H4 (cell line): ENCODE measurements at places on chromosomes 13 and 19.
A peak's percentile ranks its signal among the peaks of the same experiment; 100 is the strongest.

- no peak for DNase-seq
These were observed 134.0 kb downstream of the COG6 start for GRCh38 chr13:39789451-39789850.

- DNase-seq: no peak
These were observed 68.9 kb downstream of the FREM2 start for GRCh38 chr13:38755793-38756192.

- DNase-seq: no peak
These were observed 4.6 kb upstream of the ERVK3-1 start for GRCh38 chr19:58300620-58301019.

DNA sequence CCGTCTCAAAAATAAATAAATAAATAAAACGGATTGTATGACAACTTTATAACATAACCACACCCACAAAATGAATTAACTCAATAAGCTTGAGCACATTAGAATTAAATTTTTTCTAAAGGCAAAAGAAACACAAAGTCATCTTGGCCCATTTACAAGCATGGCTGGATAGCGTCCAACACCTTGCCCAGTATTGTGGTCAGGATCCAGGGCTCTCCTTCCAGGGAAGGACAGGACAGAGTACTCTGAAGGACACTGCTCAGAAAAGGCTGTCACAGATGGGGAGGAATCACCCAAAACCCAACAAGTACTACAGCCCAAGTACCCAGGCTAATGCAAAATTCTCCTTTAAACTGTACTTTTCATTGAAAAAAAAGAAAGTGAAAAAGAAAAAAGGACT is 27.1 kb downstream of the SUGP2 start:
- no peak for DNase-seq

DNA sequence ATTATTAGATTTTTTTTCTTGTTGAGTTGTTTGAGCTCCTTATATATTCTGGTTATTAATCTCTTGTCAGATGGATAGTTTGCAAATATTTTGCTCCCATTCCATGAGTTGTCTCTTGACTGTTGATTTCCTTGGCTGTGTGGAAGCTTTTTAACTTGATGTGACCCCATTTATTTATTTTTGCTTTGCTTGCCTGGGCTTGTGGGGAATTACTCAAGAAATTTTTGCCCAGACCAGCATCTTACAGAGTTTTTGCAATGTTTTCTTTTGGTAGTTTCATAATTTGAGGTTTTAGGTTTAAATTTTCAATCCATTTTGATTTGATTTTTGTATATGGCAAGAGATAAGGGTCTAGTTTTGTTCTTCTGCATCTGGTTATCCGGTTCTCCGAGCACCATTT is 124.7 kb downstream of the PCCA start:
- DNase-seq: no peak

DNA sequence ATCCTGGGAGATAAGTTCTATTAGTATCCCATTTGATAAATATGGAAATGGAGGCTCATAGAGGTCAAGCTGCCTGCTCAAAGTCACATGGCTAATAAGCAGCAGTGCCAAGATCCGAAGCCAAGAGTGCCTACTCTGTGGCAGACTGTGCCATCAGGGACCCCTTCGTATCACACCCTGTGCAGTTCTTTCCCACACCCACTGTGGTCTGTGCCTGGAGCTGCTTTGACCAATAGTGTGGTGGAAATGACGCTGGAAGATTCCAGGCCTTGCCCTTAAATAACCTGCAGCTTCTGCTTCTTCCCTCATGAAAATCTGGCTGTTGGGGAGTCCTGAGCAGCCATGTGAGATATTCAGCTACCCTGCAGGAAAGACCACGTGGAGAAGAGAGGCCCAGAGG is 10.1 kb downstream of the OPA3 start:
- no peak for DNase-seq

DNA sequence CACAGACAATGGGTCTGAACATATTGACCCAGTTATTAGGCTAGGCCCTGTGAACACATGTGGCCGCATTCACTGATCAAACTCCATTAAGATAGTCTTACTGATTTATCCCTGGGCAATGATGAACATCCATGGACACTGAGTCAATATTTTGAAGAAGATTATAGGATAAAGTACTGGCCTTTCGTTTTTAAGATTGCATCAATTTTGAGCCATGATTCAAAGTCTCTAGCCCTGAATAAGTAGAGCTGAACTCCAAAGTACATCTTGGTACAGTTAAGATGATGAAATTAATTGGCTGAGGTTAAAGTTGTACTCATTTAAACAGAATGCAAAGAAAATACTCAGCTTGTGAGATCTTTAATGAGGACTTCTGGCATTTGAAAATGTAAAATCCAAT is 1581.9 kb downstream of the EFNB2 start:
- DNase-seq: no peak

- no peak for DNase-seq
These were observed 45.8 kb upstream of the GPI start for GRCh38 chr19:34319230-34319585.

GRCh38 chr13:50993371-50993770 is 83.8 kb downstream of the RNASEH2B start:
- DNase-seq: no peak

DNA sequence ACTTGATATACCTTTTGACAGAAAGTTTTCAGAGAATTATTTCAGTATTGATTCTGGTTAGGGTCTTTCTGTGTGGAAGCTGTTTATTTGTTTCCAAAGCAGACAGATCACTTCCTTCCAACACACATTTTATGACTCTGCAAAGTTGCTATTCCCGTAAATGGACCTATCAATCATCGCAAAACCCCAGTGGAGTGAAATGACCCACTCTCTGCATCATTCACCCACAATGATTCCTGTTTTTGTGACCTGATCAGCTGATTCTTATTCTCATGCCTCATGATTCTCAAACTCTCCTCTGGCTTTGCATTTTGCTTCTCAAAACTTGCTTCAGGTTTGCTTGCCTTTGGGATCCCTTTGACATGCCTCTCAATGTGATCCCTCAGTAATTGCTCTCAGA is 453.7 kb downstream of the PCDH17 start:
- DNase-seq: no peak

- DNase-seq: no peak
These were observed 2.5 kb downstream of the LYL1 start for GRCh38 chr19:13100031-13100588.

DNA sequence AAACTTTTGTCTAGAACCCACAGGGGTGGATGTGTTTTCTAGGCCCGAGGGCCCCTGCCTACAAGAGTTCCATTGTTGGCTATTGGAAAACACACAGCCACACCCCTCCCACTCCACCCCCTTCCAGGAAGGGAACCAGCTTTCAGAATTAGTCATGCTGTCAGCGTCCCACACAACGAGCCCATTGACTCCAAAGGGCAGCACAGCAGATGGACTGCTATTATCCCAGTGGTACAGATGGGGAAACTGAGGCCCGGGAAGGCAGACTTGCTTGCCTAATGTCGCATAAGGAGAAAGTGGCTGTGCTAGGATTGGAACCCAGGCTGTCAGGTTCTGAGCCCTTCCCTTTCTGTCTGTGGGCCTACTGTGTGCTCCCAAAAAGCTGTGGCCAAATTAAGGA is 8.1 kb upstream of the FXYD3 start:
- DNase-seq: peak; percentile 62

DNA sequence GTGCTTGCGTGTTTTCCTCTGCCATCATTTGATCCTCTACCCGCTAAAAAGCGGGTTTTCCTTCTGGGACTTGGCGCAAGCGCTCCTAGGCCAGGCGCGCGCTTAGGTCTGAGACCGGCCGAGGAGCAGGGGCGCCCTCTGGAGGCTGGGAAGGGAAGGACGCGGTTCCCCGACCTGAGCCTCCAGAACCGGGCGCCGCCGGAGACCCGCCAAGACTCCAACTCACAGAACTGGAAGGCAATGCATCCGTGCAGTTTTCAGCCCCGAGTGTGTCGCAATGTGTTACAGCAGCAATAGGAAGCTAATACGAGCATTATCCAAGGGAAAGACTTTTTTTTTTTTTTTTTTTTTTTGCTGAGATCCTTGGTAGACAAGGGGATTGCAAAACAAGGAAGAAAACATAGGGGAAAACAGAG is 190.9 kb downstream of the COL4A1 start:
- DNase-seq: no peak

DNA sequence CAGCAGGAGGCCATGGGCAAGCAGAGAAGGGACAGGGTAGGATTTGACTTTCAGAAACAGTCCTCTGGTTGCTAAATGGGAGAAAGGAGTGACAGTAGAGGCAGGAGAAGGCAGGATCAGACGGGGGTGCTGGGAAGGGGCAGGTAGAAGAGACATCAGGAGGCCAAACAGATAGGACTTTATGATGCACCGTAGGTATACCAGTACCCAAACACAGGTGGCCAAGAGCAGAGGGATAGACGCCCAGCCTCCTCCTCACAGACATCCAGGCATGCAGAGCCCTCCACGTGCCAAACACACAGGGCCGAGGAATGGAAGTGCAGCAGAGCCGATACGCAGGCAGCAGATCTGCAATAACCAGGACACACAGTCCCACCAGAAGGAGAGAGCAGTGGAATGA is 1.3 kb upstream of the AXL start:
- DNase-seq: no peak

DNA sequence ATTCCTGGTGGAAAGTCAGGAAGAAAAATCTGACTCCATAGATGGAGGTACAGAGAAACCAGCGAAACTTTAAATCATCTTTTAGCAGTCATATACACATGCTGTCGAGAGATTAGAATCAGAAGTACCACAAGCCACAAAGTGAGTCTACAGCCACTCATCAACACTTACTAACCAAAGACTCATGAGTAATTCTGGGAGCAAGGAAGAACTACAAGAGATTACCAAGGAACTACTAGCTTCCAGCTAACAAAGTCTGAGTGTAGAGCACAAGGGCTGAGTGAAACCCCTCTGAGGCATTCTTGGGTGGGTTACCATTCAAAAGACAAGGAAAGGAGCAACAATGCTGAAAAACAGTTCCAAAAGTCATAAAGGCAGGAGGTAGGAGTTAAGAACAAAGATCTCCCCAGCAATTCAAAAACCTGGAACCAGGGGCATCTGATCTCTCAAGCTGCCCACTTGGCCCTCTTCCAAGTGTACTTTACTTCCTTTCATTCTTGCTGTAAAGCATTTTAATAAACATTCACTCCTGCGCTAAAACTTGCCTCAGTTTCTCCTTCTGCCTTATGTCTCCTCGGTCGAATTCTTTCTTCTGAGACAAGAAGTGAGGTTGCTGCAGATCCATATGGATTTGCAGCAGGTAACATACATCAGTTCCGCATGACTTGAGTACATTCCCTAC is 13.0 kb downstream of the RBM26 start:
- peak; percentile 29 for DNase-seq

GRCh38 chr19:18833849-18834643 is 2.3 kb downstream of the UPF1 start:
- DNase-seq: no peak

GRCh38 chr19:584240-585001 is 5.3 kb upstream of the HCN2 start:
- no peak for DNase-seq

- no peak for DNase-seq
These were observed 21.4 kb downstream of the CFAP97D2 start for GRCh38 chr13:114200399-114200911.

DNA sequence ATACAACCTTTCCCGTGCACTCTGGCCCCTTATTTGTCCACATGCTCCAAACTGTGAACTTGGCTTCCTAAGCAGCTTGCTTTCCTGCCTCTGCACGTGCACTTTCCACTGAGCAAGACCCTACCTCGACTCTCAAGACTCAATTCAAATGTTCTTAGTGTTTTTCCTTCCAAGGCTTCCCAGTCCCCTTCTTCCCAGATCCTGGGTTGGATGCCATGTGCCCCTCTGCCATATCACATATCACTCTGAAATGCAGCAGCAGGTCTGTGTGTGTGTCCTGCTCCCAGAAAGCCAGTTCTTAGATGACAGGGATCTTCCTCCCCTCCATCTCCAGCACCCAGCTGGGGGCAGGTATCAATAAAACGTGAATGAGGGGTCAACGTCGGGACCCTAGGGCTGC is 3.0 kb downstream of the ZNF557 start:
- DNase-seq: no peak

DNA sequence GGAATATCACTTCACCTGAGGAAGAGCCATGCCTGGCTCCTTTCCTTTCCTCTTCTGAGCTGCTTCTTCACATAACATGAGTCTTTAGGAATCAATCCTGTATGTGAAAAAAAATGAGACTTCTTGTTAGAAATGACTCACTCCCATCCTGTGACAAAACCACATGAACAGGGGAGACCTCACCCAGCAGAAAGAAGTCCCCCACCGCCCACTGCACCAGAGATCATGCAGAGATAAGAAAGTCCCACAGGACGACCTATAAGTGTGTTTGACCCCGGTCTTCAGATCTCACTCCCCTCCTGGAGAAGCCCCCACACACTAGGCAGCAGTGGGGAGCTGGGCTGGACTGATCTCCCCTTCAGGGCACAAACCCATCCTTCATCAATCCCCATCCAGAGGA is 7.8 kb downstream of the ZNF600 start:
- DNase-seq: no peak
